Osteocyte (in vitro differentiated cells): ENCODE measurements at places on chromosomes 4 and X. TPM values are rescaled to one million over a fixed set of nuclear protein-coding genes. Genes with fewer than 3 reads are reported as not detected.
A peak's percentile ranks its signal among the peaks of the same experiment; 100 is the strongest.

DNA sequence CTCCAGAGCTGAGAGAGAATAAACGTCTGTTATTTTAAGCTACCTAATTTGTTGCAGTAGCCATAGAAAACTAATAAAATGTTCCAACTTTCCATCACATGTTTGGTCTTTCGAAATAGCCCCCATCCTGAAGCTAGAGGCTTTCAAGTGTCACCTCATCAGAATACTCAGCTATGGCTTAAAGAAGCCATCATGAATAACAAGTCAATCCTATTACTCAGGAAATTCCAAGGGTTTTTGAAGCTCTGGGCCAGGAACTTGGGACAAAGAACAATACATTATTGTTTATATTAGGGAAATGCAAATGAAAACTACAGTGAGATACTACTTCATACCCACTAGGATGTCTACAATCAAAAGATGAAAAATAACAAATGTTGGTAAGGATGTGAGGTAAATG is 42.2 kb downstream of the TBCK start:
- DNase-seq = no peak

GRCh38 chrX:7252013-7252610 is 104.2 kb upstream of the PUDP start:
- DNase-seq = no peak

GRCh38 chrX:1172496-1172895 is 40.0 kb downstream of the CRLF2 start:
- peak; percentile 27 for DNase-seq

DNA sequence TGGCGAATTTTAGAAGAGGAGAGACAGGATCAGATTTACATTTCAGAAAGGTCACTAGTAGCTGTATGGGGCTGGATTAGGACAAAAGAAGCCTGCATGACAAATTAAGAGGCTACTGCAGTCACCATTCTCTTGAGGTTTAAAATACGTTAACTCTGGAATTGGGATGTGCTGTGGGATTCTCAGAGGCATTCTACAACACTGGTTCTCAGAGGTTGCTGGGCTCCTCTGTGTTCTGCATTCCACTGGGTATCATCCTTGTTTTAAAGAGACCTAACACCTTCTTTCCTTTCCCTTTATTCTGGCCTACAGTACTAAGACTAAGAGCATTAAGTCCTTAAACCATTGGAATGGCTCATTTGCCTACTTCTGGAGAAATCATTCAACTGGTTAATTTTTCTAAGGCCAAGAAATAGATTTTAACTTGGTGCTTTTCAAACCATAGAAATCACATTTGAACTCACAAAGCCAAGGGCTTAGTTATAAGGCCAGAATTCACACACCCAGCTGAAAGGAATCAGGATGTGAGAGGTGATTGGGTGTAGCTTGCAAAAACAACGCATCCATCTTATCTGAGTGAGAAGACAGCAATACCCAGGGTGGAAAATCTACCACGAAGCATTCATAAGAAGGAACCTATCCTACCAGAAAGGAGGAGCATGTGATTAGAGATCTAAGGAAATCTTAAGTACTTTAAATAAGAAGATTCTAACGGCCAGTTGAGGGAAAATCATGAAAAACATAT is 116.6 kb downstream of the SHISA3 start:
- no peak for DNase-seq

GRCh38 chr4:77994194-77994721 is 62.9 kb upstream of the FRAS1 start:
- no peak for DNase-seq

DNA sequence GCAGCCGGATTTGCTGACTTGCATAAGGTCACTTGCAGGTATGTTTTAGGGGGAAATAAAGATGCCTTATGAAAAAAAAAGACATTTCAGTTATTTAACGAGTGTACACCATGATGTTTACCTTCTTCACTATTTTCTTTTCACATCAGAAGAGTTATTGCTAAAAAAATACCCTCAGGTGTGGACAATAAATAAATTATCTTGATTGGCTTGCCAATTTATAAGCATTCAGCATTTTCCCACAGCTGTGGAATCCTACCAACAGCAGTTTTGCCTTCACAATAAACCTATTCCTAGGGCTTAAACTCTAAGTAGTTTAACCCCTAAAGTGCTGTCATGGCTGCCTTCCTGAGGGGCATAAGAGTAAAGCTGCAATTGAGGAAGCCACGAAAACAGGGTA is 83.4 kb upstream of the S100G start:
- DNase-seq = no peak

DNA sequence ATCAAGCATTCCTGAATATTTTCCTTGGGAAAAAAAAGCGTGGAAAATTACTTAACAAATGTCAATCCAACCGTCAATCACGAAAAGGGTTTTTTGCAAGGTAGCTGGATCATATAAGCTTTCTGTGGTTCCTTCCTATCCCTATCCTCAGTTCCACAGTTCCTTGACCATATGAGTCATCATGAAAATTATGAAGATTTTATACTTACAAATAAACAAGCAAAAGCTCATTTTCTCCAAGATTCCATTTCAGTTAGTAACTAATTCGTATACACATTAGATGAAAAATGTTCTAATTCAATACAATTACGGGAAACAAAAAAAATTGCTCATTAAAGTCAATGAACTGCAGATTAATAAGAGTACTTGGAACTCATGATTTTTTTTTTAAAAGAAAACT is 228.8 kb downstream of the NSUN7 start:
- no peak for DNase-seq

GRCh38 chr4:20641976-20642375 is 58.3 kb upstream of the PACRGL start:
- no peak for DNase-seq

GRCh38 chrX:45747905-45748304 is 547.2 kb upstream of the DIPK2B start:
- no peak for DNase-seq

DNA sequence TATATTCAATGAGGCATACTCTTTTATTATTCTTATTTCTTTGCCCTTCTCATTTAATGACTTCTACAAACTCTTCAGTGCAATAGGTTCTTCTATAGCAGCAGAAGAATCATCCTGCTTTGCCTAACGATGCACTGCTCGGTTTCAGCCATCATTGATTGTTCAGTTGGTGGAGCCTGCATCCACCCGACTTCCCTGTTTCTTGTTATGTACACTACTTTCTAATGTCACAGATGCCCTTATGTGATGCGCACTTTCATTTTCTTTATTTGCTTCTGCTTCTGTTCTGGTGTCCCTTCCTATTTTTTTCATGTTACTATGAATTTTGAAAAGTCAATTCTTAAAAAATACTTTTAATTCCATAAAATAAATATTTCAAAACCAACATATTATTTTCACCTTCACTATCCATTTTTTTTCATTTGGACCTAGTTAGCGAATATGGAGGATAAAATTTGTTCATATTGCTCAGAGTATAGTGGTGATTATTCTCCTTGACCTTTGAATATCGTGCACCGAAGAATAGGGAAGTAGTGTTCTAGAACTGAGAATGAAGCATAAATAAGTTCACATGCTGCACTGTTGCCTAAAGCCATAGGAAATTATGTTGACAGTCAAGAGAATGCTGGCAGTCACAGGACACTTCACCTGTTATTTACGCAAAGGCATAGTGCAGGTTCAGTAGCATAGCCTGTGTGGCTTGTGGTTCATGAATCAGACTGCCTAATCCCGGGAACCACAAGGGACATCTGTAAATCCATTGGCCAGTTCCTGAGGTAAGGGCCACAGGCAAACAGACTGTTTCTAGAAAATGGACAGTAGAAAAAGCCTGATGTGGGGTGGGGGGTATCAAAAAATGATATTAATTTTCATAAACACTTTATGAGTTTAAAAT is 21.3 kb upstream of the SFRP2 start:
- no peak for DNase-seq

- DNase-seq = no peak
Observed at GRCh38 chr4:85995361-85995760, 364.5 kb downstream of the MAPK10 start.

GRCh38 chr4:118931786-118932185 is 43.1 kb downstream of the SYNPO2 start:
- DNase-seq = no peak

DNA sequence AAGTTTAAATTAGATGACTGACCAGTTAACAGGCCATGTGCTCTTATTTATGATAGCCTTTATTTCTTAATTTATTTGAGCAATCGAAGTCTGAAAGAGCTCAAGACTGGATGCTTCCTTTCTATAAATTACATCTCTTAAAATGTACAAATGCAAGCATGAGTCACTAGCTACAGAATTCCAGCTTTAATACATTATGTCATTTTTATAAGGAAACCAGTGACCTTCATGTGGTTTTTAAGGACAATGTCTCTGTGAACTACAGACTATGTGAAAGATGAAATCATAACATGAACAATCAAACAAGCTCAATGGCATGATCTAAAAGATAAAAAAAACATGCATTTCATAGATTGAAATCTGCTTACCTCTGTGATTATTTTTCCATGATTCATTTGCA is 15.4 kb downstream of the HTR2C start:
- no peak for DNase-seq

The ARHGEF6 gene
- 8.5 and 8.7 TPM in 2 replicates for total RNA-seq

The PDZD4 gene
- 23.9 and 26.6 TPM in 2 replicates for total RNA-seq

The SLC10A4 gene
- total RNA-seq = 0.21 TPM in 1 of 2 replicates, not detected in the other

The FUNDC2 gene
- total RNA-seq = 58.6 and 65.1 TPM in 2 replicates

The GYG2 gene
- 9.7 and 11.8 TPM in 2 replicates for total RNA-seq

The ADH1B gene
- total RNA-seq = 5.7 and 8.8 TPM in 2 replicates

The ANAPC4 gene
- total RNA-seq = 24.1 and 25.9 TPM in 2 replicates
